ENCODE measurements at places on chromosomes 12 and 14.

GRCh38 chr12:121795034-121795968 lies 1.8 kb upstream of the RHOF start:
- peak; percentile 75 for DNase-seq

GRCh38 chr12:96425321-96425720 lies 25.1 kb upstream of the CDK17 start:
- peak; percentile 94 for DNase-seq

DNA sequence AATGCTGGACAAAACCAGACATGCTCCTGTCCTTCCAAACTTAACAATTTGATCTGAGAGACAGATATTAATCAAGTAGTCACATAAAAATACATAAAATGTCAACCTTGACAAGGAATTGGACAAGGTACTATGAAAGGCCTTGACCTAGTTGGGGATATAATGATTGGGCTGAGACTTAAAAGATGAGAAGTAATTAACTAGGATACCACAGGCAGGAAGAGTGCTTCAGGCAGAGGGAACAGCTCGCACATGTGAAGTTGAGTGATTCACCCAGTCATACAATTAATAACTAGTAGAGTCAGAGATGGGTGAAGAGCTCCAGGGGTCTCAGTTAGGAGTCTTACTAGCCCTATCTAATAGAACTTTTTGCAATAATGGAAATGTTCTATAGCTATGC lies 259.5 kb downstream of the MSRB3 start:
- DNase-seq: no peak

DNA sequence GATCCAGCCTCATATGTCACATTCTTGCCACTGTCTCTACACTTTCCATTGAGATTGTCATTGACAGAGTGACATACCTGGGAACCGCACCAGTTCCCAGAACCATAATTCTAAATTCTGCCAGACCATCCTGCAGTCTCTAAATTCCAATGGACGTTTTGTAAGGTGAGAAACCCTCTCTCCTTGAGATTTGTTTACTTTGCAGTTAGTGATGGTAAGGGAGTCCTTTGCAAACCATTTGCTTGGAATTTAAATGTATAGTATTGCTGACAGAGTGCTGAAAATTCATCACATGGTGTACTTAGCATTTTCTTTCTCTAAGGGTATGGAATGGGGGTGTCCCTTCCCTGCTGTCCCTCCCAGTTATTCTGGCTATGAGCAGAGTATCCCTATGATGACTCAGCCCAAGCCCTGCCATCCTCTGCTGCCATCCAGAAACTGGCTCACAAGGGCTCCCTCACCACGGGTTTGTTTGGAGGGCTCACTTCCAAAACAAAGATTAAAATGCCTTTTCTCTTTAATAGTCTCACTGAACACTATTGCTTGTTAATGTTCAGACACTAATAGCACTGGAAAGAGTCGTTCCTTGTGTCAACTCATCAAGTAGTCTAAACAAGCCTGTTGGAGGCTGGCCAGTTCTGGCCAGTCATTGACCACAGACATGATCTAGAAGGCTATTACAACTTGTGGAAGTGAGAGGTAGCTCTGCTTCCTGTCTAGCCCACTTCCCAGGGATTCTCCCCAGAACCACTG lies 129.0 kb upstream of the HMGA2 start:
- DNase-seq: peak; percentile 98

DNA sequence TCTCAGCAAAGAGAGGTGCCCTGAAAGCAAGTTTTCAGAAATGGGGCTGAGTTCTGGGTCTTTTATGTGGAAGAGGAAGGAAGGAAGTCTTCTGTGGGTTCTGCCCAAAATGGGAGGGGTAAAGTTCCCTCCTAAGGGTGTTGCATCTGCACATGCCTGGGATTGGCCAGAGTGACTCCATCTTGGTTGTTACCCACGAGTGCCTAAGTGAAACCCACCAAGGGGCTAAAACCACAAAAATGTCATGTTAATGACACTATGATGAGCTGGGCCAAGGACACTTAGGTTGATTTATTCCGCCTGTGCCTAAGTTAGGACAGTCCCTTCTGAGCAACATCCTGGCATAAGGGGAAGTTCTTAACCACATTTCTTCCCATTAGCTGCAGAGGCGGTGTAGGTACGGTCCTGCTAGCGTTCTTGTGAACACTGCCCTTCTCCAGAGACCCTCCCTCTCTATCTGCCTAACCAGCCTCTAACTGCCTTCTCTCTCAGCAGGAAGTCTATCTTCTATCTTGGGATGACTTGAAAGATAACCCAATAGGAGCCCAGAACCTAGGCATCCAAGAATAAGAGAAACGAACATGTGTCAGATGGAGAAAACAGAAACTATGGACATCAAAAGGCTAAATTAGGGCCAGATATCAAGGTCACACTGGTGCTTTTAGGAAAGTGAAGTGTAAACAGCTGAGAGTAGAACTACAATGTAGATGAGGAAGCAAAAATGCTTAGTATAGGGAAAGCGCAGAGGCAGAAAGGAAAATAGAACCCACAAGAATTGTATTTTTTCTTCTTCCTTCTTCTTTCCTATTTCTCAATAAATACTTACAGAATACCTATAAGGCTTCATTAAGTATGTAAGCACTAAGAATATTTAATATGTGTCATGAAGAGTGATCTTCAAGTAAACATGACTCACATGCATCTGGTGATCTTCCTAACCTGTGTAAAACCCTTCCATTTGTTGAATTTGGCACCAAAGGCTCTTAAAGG lies 104.2 kb upstream of the AMN1 start:
- DNase-seq: no peak

GRCh38 chr12:126966498-126966897 lies 1300.5 kb upstream of the TMEM132C start:
- no peak for DNase-seq

DNA sequence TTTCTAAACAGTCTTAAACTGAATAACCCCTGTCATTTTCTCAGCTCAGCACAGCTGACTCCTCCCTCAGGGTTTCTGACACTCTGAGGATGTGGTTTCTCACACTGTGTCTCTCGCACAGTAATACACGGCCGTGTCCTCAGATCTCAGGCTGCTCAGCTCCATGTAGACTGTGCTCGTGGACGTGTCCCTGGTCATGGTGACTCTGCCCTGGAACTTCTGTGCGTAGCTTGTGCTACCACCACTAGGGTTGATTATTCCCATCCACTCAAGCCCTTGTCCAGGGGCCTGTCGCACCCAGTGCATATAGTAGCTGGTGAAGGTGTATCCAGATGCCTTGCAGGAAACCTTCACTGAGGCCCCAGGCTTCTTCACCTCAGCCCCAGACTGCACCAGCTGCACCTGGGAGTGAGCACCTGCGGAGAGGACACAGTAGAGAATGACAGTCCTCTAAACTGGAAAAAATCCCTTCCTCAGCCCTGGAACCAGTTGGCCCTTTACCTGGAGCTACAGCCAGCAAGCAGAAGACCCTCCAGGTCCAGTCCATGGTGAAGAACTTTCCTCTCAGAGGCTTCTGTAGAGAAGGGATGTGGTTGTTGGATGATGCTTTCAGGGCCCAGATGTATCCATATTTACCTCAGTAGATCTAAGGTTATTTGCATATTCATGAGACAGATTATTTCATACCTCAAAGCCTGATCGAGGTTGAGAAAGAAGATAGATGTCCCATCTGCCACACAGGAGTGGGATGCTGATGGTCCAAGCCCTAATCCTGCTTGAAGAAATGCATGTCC lies 984.8 kb downstream of the TMEM121 start:
- no peak for DNase-seq

DNA sequence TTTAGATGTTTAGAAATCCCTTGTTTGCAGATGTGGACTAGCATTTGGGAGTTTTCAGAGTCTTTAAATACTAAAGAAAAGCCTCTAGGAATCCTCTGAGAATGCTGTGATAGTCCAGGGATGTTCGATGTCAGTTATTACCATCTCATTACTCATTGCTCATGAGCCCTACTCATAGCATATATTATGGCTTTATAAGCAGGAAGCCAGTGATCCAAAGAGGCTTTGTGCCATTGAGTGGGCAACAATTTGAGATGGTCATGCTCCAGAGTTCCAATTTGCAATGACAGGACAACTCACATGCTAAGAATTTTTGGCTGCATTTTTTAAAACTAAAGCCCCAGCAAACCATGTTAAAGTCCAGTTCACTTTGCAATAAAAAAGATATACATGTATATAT lies 163.0 kb downstream of the OTOGL start:
- peak; percentile 71 for DNase-seq

Data from fibroblast of skin of back (primary cell).